Activated naive CD8-positive, alpha-beta T cell treated with anti-CD3 and anti-CD28 coated beads, Interleukin-2, amount 50 U/mL, for 24 hours (primary cell): ENCODE measurements at places on chromosomes 1 and 21.

- H3K4me3 ChIP-seq, result no peak overlapping the region
- no peaks in the 10 kb centered on the region for H3K36me3 ChIP-seq
- no peak overlapping the region for H3K27ac ChIP-seq
These were observed 82.0 kb upstream of the ESRRG start for GRCh38 chr1:216805233-216805632.

GRCh38 chr21:41835711-41836154 is 43.4 kb downstream of the PRDM15 start:
- no peak overlapping the region for H3K27ac ChIP-seq
- H3K27me3 ChIP-seq, result no peaks in the 10 kb centered on the region
- H3K4me1 ChIP-seq, result no peaks in the 10 kb centered on the region

- H3K36me3 ChIP-seq, result no peaks in the 10 kb centered on the region
- H3K27me3 ChIP-seq, result peaks cover 24% of the 10 kb centered on the region
- no peak overlapping the region for H3K27ac ChIP-seq
- H3K4me3 ChIP-seq, result no peak overlapping the region
- H3K4me1 ChIP-seq, result peaks cover 13% of the 10 kb centered on the region
- DNase-seq, result no peak
These were observed 64.3 kb upstream of the ADARB1 start for GRCh38 chr21:45010096-45010495.

DNA sequence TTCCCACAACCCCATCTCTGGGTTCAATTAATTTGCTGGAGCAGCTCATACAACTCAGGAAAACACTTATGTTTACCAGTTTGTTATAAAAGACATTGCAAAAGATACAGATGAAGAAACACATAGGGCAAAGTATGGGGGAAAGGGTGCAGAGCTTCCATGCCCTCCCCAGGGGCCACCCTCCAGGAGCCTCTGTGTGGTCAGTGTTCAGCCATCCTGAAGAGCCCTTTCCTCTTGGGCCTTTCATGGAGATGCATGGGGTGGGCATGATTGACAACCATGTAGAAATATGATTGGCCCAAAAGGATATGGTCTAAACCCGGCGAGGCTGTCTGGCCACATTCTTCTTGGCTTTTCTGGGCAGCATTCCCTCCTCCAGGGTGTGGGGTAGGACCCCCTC is 56.8 kb upstream of the PDE9A start:
- H3K4me1 ChIP-seq, result peaks cover 2% of the 10 kb centered on the region
- no peak overlapping the region for H3K4me3 ChIP-seq
- H3K27me3 ChIP-seq, result no peaks in the 10 kb centered on the region

DNA sequence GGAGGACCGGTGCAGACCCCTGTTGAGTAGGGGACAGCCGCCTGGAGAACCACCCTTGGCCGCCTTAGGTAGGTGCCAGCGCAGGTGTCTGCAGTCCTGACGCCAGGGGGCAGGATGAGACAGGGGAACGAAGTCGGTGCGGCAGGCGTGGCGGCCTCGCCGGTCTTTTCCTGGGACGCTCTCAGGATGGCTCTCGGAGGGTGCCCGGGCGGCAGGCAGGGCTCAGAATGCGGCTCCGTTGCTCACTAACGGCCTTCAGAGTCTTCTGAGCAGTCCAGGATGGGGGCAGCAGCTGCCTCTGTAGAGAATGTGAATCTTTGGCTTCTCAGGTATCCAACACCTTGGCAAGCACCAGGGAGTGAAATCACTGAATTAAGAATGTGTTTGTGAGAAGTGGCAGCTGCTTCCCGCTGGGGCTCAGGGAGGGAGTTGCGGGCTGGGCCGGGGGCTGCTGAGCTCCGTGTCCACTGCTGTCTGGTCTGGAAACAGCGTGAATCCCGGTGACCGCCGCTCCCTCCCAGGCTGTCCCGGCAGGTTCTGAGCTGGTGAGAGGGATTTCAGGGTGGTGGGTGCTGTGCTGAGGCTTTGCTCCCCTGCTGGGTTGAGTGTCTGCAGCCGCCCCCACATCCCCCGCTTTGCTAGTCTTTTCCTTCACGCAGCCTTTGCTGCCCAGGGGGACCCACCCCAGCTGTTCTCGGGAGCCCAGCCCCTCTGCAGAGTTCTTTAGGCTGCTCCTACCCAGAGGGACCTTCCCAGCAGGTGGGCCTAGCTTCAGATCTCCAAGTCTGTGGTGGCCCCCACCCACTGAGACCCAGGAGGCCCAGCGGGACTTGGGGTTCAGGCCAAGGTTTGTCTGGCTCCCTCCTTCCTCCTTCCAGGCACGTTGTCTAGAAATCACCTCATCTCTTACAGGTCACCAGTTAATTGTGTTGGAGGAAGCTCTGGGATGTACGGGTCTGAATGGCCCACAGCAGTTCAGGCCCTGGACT is 11.1 kb upstream of the C1orf174 start:
- no peak overlapping the region for H3K27ac ChIP-seq
- peak; percentile 82 for DNase-seq
- peaks cover 5% of the 10 kb centered on the region for H3K4me1 ChIP-seq

- H3K36me3 ChIP-seq, result no peaks in the 10 kb centered on the region
- H3K4me3 ChIP-seq, result no peak overlapping the region
- no peaks in the 10 kb centered on the region for H3K27me3 ChIP-seq
- DNase-seq, result peak; percentile 20
These were observed 11.9 kb downstream of the ACTRT2 start for GRCh38 chr1:3033040-3033789.

DNA sequence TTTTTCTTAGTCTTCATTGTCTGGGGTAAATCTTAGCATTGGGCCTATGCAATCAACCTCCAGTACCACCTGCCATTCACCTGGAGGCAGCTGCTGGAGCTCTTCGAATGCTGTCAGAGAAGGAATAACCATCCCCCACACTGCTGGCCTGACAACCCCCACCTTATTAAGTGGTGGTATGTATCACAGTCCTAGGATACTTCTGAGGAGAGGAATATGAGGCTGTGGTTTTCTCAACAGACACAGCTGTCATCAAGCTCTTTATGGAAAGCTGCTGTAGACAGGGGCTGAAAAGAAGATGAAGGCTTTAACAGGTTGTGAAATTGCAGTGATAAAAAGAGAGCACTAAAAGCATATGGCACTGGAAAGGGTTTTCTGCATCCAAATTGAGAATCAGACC is 61.7 kb downstream of the TSEN15 start:
- no peaks in the 10 kb centered on the region for H3K27me3 ChIP-seq
- DNase-seq, result no peak
- no peak overlapping the region for H3K27ac ChIP-seq
- no peaks in the 10 kb centered on the region for H3K36me3 ChIP-seq
- peaks cover 5% of the 10 kb centered on the region for H3K4me1 ChIP-seq
- no peak overlapping the region for H3K4me3 ChIP-seq

- DNase-seq, result no peak
- H3K27me3 ChIP-seq, result peaks cover 38% of the 10 kb centered on the region
- H3K4me3 ChIP-seq, result no peak overlapping the region
- no peak overlapping the region for H3K27ac ChIP-seq
- no peaks in the 10 kb centered on the region for H3K4me1 ChIP-seq
These were observed 27.5 kb upstream of the SLAMF9 start for GRCh38 chr1:159981351-159982055.

DNA sequence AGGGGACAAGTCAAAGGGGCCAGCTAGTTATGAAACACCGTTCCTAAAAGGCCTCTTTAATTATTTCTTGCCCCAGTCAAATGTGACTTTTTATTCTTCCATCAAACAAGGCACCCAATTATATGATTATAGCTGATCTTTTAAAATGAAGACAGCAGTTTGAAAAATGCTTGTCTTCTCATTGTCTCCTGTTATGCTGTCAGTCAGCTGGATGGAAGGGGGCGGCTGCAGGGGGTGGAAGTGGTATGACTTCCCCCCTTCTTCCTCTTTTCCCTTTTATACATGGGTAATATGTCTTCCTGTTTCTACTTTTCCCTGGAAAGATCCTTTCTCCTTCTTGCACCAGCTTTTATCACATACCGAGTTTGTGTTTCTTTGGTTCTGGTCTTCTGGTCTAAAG is 25.8 kb upstream of the KCNA10 start:
- H3K27me3 ChIP-seq, result peaks cover 2% of the 10 kb centered on the region
- no peak overlapping the region for H3K27ac ChIP-seq
- H3K4me3 ChIP-seq, result no peak overlapping the region
- DNase-seq, result no peak

GRCh38 chr21:38129711-38130110 is 127.1 kb upstream of the KCNJ15 start:
- H3K4me1 ChIP-seq, result no peaks in the 10 kb centered on the region
- H3K27me3 ChIP-seq, result peaks cover 19% of the 10 kb centered on the region
- no peaks in the 10 kb centered on the region for H3K36me3 ChIP-seq
- no peak overlapping the region for H3K27ac ChIP-seq
- no peak overlapping the region for H3K4me3 ChIP-seq
- no peak for DNase-seq

- H3K27me3 ChIP-seq, result no peaks in the 10 kb centered on the region
- no peak overlapping the region for H3K27ac ChIP-seq
These were observed 522 bp downstream of the TMEM59 start for GRCh38 chr1:54052431-54052933.

DNA sequence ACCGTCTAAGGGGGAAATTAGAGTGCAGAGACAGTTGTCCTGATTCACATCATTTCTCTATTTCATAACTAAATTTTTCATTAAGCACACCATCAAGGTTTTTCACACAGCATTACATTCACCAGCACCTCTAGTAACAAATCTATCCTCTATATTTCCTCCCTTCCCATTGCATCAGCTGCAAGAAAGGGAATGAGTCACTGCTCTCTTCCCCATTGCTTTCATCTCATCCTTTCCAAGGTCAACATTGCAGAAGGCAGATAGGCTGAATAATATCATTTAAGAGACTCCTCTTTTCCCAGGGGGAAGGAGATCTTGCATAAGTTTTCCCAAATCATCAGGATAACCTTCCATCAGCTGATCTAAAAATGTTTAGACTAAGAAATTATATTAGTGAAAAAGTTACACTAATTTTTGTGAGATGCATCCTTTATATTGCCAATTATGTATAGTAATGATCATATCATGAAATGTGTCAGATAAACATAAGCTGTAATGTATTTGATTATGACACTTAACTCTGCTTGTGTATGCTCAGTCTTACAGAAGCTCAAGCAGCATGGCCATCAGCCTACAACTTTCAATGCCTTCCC is 4.3 kb downstream of the INTS7 start:
- H3K27me3 ChIP-seq, result peaks cover 6% of the 10 kb centered on the region
- H3K36me3 ChIP-seq, result peaks cover 30% of the 10 kb centered on the region
- H3K4me1 ChIP-seq, result peaks cover 55% of the 10 kb centered on the region
- H3K4me3 ChIP-seq, result peak overlapping the region; percentile 24
- no peak for DNase-seq

- peaks cover 15% of the 10 kb centered on the region for H3K36me3 ChIP-seq
- peak overlapping the region; percentile 91 for H3K4me3 ChIP-seq
These were observed 516 bp downstream of the RCOR3 start for GRCh38 chr1:211259638-211260126.

DNA sequence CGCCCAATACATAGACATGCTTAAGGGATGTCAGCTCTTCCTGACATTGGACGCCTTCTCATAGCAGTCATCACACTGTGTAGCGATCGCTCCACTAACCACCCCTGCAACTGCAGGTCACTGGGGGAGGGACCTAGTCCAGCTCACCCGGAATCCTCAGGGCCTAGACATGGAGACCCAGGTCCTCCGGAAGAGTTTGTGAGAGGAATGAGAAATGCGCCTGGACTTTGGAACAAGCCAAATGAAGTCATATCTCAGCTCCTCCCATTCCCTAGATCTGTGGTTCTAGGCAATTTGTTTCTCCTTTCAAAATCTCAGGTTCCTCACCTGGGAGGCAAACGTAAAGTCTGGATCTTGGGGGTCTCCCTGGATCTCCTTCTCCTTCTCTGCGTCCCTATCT is 253.3 kb downstream of the KAZN start:
- no peak overlapping the region for H3K27ac ChIP-seq
- H3K36me3 ChIP-seq, result no peaks in the 10 kb centered on the region
- H3K4me1 ChIP-seq, result no peaks in the 10 kb centered on the region
- H3K4me3 ChIP-seq, result no peak overlapping the region

GRCh38 chr1:76068953-76069561 is 5.5 kb upstream of the ST6GALNAC3 start:
- H3K27ac ChIP-seq, result no peak overlapping the region
- peaks cover 4% of the 10 kb centered on the region for H3K4me1 ChIP-seq
- peaks cover 1% of the 10 kb centered on the region for H3K27me3 ChIP-seq
- H3K4me3 ChIP-seq, result no peak overlapping the region

DNA sequence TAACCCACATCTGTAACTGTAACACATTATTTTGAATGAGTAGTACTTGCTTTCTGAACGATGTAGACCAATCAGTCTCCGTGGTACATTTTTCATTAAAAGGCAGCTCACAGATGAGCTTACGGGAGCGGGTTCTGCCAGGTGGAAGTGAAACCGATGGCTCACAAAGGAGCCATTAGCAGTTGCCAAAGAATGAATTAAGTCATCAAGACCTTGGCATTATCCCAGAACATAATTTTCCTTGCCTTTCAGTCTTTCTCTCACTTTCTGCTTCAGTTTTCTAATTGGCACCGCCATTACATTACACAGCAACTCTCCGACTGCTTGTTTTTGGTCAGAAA is 33.5 kb upstream of the UTS2 start:
- H3K27ac ChIP-seq, result no peak overlapping the region
- no peak overlapping the region for H3K4me3 ChIP-seq
- H3K27me3 ChIP-seq, result peaks cover 4% of the 10 kb centered on the region
- peaks cover 11% of the 10 kb centered on the region for H3K4me1 ChIP-seq

- peak; percentile 39 for DNase-seq
- H3K27me3 ChIP-seq, result peaks cover 14% of the 10 kb centered on the region
- H3K4me1 ChIP-seq, result peaks cover 59% of the 10 kb centered on the region
- H3K27ac ChIP-seq, result peak overlapping the region; percentile 86
- no peaks in the 10 kb centered on the region for H3K36me3 ChIP-seq
These were observed 8.8 kb downstream of the FCRLB start for GRCh38 chr1:161730050-161730564.

GRCh38 chr1:102726417-102726816 is 381.9 kb downstream of the COL11A1 start:
- DNase-seq, result no peak
- H3K36me3 ChIP-seq, result no peaks in the 10 kb centered on the region
- H3K27me3 ChIP-seq, result no peaks in the 10 kb centered on the region
- no peak overlapping the region for H3K27ac ChIP-seq
- no peaks in the 10 kb centered on the region for H3K4me1 ChIP-seq

DNA sequence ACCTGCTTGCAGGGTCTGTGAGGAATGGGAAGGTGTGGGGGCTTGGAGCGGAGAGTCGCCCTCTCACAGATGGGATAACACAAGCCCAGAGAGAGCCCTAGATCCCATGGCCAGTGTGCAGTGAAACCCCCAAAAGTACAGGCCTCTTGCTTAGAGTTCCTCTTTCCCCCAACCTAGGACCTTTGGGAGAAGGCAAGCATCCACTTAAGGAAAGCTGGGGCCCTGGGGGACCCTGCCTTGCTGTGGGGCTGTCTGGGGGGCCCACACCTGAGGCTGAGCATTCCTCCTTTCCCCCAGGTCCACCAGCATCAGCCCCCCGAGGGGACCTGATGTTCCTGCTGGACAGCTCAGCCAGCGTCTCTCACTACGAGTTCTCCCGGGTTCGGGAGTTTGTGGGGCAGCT is 1.1 kb downstream of the VWA1 start:
- H3K4me3 ChIP-seq, result no peak overlapping the region
- H3K36me3 ChIP-seq, result no peaks in the 10 kb centered on the region
- H3K4me1 ChIP-seq, result peaks cover 12% of the 10 kb centered on the region
- no peak overlapping the region for H3K27ac ChIP-seq

GRCh38 chr1:106875622-106876021 is 180.9 kb upstream of the PRMT6 start:
- H3K27ac ChIP-seq, result no peak overlapping the region
- no peaks in the 10 kb centered on the region for H3K27me3 ChIP-seq
- no peaks in the 10 kb centered on the region for H3K4me1 ChIP-seq
- H3K36me3 ChIP-seq, result no peaks in the 10 kb centered on the region

- no peak for DNase-seq
- H3K27ac ChIP-seq, result peak overlapping the region; percentile 97
- peaks cover 1% of the 10 kb centered on the region for H3K27me3 ChIP-seq
- H3K4me3 ChIP-seq, result peak overlapping the region; percentile 99
- peaks cover 70% of the 10 kb centered on the region for H3K4me1 ChIP-seq
These were observed 2.9 kb downstream of the TNFAIP8L2 start for GRCh38 chr1:151159373-151159772.

- H3K36me3 ChIP-seq, result peaks cover 16% of the 10 kb centered on the region
- H3K27ac ChIP-seq, result peak overlapping the region; percentile 97
- peak overlapping the region; percentile 81 for H3K4me3 ChIP-seq
- DNase-seq, result peak; percentile 83
These were observed 74.1 kb downstream of the CD46 start for GRCh38 chr1:207825719-207826556.
